H1 (cell line): ENCODE measurements at places on chromosomes 7 and 10.

DNA sequence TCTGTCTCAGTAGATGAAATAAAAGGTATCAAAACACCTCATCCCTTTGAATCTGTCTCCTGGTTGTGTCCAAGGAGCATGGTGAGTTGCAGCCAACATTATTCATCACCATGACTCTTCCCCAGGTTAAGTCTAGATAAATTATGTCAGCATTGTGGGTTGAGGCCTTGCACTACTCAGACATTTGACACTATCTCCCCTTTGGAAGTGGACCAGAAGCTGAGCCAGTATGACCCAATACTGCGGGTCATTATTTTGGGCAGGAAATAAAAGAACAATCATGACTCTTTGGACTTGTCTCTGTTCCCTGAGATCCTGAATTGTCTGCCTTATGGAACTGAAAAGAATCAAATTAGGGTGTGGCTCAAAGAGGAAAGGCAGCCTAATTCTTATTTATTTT lies 168.2 kb upstream of the FAM171A1 start:
- no peak for DNase-seq

DNA sequence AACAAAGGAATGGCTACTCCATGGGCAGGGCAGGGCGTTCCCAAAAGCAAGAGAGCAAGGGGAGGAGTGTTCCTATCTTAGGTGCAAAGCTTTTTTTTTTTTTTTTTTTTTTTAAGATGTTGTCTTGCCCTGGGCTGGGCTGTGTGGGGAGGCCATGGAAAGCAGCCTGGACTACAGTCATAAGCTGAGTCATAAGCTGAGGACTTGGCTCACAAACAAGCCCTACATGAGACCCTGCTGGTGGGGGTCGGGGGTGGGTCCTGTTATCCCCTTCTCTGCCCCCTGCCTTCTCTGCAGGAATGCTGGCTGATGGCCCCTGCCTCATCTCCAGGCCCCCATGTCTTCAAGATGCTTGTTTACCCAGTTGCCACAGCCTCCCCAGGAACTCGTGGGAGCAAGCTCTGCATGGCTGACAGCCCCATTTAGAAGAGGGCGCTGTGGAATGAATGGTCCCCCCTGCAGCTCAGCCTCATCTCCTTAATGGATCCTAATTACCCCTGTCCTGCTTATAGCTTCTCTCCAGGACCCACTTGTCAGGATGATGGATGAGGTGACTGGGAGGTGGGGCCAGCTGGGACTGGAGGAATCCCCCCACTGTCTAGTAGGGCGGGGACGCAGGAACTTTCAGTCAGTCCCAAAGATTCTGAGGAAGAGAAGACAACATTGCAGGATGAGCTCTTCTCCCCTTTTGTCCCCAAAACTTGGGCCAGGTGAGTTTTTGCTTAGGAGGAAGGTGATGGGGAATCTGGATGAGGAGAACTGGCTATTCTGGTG lies 340.8 kb upstream of the PODXL start:
- DNase-seq, result peak; percentile 17

GRCh38 chr10:1418031-1418550 lies 319.2 kb downstream of the ADARB2 start:
- DNase-seq, result no peak

DNA sequence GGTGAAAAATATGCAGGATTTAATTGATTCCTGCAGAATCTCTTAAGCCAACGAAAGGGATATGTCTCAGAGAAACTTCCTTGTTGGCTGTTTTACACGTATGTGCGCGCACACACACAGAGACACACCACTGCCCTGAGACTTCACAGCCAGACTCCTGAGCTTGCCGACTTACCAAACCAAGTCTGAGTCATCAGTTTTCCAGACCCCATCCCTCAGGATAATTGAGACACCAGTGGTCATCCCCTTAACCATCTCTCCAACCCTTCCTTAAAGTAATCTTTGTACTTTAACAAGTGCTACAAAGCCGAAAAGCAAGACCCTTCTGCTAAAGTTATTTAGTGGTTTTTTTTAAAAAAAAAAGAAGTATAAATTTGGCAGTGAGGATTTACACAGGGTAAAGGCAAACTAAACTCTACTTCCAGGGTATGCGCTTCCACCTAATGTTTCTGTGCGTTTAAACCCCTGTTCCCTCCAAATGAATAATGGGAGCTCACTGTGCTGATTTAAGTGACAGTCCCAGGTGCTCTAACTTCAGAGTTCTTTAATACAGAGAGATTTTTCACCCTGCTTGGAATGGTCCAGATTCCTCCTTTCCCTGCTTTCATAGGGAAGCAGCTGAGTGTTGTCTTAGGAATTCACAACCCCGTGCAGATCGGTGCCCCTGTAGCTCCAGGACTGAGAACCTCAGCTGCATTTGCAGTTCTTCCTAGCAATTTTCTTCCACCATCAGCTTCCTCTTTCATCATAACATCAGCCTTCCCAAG lies 198.5 kb downstream of the INHBA start:
- DNase-seq, result no peak

GRCh38 chr7:116772926-116773749 lies 89.2 kb upstream of the CAPZA2 start:
- DNase-seq, result no peak

GRCh38 chr10:117126034-117126433 lies 12.0 kb downstream of the VAX1 start:
- no peak for DNase-seq

GRCh38 chr10:62594093-62594520 lies 210.4 kb upstream of the ADO start:
- DNase-seq, result peak; percentile 74

DNA sequence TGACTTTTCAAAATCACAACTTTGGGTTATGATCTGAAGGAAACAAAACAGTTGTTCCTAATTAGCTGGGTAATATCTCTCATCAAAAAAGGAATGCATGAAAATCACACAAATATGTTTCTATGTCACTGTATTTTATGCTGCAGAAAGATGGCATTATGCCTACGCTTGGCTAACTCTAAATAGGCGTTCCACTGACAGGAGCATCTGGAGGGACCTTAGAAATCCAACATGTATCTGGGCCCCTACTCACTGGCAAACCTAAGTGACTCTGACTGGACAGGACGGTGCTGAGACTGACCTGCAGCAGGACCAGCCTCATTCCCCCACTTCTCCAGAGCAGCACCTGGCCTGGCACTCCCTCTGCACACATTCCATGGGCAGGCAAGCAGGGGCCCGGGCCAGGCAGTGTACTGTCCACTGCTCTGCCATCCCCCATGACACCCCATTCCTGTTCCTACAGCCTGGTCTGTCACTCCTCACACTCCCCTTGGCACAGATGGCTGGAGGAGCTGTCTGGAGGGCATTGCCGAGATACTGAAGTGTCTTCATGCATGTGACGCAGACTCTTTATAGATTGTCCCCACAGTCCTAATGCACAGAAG lies 2.6 kb upstream of the MYL7 start:
- DNase-seq, result no peak

- no peak for DNase-seq
These were observed 254.7 kb downstream of the STK31 start for GRCh38 chr7:23964715-23965114.

- DNase-seq, result no peak
These were observed 1.9 kb downstream of the TET1 start for GRCh38 chr10:68561865-68562649.

- DNase-seq, result peak; percentile 42
These were observed 35.0 kb downstream of the ELFN1 start for GRCh38 chr7:1704811-1705738.

DNA sequence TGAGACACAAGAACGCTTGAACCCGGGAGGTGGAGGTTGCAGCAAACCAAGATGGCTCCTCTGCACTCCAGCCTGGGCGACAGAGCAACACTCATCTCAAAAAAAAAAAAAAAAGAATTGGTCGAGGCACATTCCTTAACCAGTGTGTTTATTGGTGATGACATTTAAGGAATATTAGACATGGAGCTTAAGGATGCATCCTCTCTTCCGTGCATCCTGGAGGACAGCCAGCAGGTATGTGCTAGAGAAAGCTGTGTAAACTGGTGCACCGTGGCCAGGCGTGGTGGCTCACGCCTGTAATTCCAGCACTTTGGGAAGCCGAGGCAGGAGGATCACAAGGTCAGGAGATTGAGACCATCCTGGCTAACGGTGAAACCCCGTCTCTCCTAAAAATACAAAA lies 11.8 kb downstream of the ZKSCAN1 start:
- no peak for DNase-seq

GRCh38 chr7:111238886-111239285 lies 148.0 kb downstream of the LRRN3 start:
- DNase-seq, result no peak

GRCh38 chr7:141411133-141411532 lies 140.1 kb upstream of the AGK start:
- DNase-seq, result no peak

DNA sequence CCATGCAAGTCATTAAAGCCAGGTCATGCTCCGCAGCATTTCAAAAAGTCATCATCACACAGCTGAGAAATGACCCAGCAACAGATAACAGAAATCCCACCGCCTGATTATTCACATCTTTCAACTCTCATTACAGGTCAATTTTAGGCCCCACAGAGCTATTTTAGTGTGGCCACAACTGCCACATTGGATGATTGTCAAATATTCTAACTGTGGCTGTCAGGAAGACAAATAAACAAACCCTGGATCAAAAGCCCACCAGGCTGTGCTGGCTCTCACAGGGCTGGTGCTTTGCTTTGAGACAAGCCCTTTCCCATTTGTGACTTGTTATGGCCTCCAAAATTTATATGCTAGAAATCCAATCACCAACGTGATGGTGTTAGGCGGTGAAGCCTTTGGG lies 117.6 kb upstream of the CDC14C start:
- DNase-seq, result no peak

DNA sequence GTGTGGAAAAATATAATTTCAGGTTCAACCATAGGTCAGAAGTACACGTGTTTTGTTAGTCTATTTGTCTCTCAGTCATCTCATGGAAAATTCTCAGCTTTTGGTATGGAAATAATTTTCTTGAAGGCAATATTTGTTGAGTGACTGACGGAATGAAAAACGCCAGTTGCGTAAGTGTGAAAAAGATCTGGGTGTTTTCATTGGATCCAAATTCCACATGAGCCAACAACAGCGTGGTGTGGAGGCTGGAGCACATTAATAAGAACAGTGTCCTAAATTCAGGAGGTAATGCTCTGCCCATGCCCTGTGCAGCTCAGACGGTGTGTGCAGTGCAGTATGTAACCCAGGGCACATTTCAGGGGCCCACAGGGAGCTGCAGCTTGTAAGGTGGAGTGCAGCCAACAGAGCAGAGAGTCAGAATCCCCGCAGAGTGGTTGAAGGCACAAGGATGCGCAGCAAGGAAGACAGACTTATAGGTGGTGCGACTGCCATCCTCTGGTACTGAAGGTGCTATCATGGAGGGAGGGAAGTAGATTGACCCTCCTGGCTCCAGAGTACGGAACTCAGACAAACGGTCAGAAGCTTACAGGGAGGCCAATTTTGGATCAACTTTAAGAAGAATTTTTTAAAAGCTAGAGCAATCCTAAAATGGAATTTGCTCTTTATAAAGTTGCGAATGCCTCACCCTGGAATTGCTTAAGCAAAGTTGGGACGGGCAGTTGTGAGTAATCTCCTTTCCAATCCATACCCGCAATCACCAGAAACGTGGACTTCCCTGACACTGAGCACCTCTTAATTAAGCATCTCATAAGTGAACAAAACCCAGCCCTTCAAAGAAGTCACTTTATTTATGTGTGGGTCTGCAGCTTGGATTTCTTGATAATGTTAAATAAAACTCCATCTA lies 38.0 kb downstream of the EGFR start:
- DNase-seq, result no peak

- no peak for DNase-seq
These were observed 41.9 kb upstream of the IL15RA start for GRCh38 chr10:6019010-6019782.

- DNase-seq, result no peak
These were observed 65.5 kb downstream of the PYROXD2 start for GRCh38 chr10:98349508-98349922.

- no peak for DNase-seq
These were observed 982.3 kb downstream of the DNAJB9 start for GRCh38 chr7:109552017-109552416.

DNA sequence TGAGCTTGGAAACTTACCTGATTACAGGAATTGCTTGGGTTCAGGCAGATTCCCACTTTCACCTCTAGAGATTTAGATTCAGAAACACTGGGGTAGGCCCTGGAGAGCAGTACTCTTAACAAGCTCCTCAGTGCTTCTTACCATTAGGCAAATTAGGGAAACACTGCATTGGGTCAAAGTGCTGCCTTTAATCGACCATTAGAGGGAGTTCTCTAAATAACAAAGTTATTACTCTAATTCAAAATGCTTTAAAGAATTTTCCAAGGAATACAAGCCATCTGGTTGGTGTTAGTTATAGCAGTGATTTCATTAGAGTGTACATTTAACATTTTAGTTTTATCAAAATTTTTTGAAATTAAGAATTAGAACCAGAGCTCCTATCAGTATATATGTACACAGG lies 324.5 kb downstream of the GFRA1 start:
- no peak for DNase-seq

- DNase-seq, result no peak
These were observed 773.2 kb upstream of the LRRN3 start for GRCh38 chr7:110317541-110318265.

GRCh38 chr10:132355297-132355696 lies 23.3 kb downstream of the LRRC27 start:
- DNase-seq, result no peak

- DNase-seq, result no peak
These were observed 63.1 kb downstream of the BLNK start for GRCh38 chr10:96208271-96208670.

- DNase-seq, result no peak
These were observed 1.3 kb downstream of the THSD7A start for GRCh38 chr7:11830582-11831155.

- no peak for DNase-seq
These were observed 379.0 kb upstream of the CNTNAP2 start for GRCh38 chr7:145737617-145738016.

- no peak for DNase-seq
These were observed 128.3 kb downstream of the PRPF18 start for GRCh38 chr10:13715100-13715499.

- no peak for DNase-seq
These were observed 243.6 kb downstream of the PRPF18 start for GRCh38 chr10:13830385-13830784.

DNA sequence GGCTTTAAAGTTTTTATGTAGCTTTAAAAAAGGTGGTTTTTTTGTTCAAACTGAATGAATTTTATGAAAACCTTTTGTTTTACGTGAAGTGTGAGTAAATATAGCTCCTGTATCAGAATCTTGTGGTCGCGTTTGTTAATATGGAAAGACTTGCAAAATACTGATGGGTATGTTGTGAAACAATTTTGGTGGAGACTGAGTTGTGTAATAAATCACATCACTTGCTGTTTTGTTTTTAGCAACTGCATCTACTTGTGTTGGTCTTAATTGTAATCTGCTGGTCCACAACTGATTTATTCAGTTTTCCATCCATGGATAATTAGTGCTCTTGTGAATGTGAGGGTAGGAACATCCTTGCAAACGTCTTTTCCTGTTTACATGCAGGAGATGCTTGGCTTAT lies 10.5 kb downstream of the PLXDC2 start:
- DNase-seq, result no peak

- no peak for DNase-seq
These were observed 75.3 kb upstream of the STEAP1 start for GRCh38 chr7:90078921-90079320.

- DNase-seq, result no peak
These were observed 137.3 kb downstream of the VTI1A start for GRCh38 chr10:112584276-112584675.
